Midbrain (tissue), 1 donor: ENCODE measurements at places on chromosomes 12 and 14.

DNA sequence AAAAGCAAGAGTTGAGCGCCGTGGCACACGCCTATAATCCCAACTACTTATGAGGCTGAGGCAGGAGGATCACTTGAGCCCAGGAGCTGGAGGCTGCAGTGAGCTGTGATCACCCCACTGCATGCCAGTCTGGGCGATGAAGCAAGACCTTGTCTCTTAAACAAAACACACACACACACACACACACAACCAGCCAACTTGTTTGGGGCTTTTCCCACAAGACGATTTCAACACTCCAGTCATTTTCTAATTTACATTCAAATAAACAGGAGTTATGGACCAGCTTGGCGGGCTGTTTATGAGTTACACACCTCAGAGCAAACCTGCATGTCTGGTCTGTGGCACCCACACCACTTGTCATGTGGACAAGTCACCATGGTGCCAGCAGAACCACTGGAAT is 6.7 kb downstream of the GLTP start:
- no peak for DNase-seq

GRCh38 chr14:64510825-64511671 is 6.5 kb downstream of the ZBTB1 start:
- peak; percentile 82 for DNase-seq

- no peak for DNase-seq
Measured at GRCh38 chr12:130179621-130180020, 17.4 kb downstream of the FZD10 start.

GRCh38 chr12:6084261-6084968 is 40.1 kb downstream of the VWF start:
- DNase-seq = peak; percentile 28

GRCh38 chr14:36771028-36771640 is 109.5 kb downstream of the PAX9 start:
- DNase-seq = no peak

DNA sequence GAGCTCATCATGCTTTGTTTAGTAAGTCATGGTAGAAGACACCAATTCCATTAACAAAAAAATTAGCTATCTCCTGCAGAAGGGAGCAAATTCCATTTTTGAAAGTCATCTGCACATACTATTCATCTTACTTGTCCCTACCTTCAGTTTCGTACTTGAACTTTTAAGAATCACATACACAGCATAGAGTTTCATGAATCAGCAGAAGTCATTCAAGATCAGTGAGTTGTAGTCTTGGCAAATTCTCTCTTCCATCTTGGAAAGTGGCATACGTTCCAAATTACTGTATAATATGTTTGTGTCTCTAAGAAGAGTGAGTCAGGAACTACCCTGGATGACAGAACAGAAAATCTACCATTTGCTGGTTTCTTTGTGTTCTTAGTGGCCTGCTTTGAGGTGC is 14.1 kb downstream of the VRK1 start:
- DNase-seq = no peak

GRCh38 chr14:73663548-73664212 is 18.9 kb downstream of the DNAL1 start:
- no peak for DNase-seq

GRCh38 chr14:95452176-95452892 is 64.1 kb downstream of the SYNE3 start:
- peak; percentile 46 for DNase-seq

DNA sequence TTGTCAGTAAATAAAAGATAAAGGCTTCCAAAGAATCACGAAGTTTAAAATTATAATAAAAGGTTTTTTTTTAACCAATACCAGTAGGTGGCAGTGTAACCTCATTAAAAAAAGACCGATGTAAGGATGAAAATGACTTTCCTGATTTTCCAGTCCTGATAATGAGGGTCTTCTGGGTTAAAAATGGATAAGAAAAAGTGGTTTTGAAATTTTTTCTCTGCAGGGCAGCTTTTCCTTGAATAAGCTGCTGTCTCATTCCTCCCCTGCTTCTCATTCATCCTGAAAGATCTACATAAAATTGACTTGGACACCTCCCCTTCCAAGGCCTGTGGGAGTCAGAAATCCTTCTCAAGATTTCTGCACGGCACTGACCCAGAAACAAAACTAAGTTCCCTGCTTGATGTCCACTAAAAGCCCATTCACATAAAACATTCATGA is 58.9 kb upstream of the FBXO33 start:
- peak; percentile 44 for DNase-seq

GRCh38 chr12:42565633-42566032 is 23.9 kb downstream of the PRICKLE1 start:
- DNase-seq = no peak

- no peak for DNase-seq
Measured at GRCh38 chr14:93748208-93749075, 39.8 kb downstream of the PRIMA1 start.

DNA sequence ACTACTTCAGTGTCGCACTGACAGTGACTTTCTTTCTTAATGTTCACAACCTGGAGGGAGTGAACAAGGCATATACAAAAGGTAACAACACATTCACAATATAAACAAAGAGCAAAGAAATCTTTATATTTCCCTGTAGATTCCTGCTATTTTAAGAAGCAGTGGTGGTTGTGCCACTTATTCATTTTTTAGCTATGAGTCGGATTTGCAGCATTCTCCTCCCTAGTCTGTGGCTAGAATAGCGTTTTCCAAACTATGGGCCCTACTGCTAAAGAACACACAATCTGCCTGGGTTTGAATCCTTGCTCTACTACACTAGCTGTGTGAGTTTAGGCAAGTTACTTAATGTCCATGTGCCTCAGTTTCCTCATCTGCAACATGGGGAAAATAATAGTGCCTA is 18.6 kb upstream of the MDM1 start:
- DNase-seq = no peak

- no peak for DNase-seq
Measured at GRCh38 chr12:6182279-6182898, 17.8 kb upstream of the CD9 start.

- no peak for DNase-seq
Measured at GRCh38 chr12:115259968-115260747, 576.2 kb upstream of the TBX3 start.

GRCh38 chr12:93130366-93131054 is 201.4 kb upstream of the EEA1 start:
- DNase-seq = no peak

GRCh38 chr14:34935488-34935887 is 47.3 kb upstream of the SRP54 start:
- no peak for DNase-seq

- peak; percentile 37 for DNase-seq
Measured at GRCh38 chr12:39764944-39765560, 145.4 kb upstream of the ABCD2 start.

DNA sequence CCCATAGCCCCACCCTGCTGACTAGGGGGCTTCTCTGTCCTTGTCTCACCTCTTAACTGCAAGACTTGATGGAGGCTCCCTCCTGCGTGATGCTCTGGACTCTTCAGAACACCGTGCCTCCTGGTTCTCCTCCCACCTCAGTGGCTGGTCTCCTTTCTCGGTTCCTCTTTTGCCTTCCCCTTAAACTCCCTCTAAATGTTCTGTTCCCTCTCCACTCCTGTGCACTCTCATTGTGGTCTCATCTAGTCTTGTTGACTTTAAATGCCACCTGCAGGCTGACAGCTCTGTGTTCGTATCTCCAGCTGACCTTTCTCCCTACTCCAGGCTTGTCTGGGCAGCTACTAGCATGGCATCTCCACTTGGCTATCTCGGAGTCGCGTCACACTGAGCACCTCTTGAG is 28.3 kb downstream of the DYNC1H1 start:
- no peak for DNase-seq

DNA sequence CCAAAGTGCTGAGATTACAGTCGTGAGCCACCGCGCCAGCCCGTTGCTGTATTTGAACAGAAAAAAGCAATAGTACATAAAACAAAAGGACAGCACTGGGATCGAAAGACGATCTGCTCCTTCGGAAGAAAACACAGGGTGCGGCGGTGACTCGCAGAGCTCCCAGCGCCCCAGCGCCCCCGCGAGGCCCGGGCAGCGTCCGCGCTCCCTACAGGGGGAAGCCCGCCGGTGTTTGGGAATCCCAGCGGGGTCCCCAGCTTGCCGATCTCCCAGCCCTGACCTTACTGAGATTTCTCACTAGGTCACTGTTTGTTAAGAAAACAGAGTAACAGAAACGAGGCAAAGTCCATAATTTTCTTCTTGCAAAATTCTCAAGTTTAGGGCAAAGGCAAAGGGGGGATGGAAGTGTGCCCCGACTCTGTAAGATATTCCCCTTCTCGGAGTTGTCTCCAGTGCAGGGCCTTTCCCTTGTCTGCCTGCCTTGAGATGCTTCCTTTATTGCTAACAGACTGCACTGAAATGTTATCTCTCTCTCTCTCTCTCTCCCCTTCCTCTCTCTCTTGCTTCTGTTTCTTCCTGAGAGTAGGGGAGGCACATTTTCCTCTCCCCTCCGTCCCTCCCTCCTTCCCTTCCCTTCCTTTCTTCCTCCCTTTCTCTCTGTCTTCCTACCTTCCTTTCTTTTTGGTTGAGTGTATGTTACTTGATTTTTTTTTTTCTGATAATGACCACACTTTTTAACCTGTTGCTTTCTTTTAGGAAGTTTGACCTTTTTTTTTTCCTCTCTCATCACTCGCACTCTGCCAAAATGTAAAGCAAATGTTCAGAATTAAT is 91.9 kb downstream of the TMEM30B start:
- DNase-seq = peak; percentile 6

GRCh38 chr12:18302809-18303430 is 41.6 kb downstream of the PIK3C2G start:
- DNase-seq = no peak

- DNase-seq = peak; percentile 94
Measured at GRCh38 chr12:106302401-106303201, at the start of gene TCP11L2. TSS of gene TCP11L2 (plus strand) at chr12:106302733. CDS start at chr12:106311076, 8,343 bp downstream.

DNA sequence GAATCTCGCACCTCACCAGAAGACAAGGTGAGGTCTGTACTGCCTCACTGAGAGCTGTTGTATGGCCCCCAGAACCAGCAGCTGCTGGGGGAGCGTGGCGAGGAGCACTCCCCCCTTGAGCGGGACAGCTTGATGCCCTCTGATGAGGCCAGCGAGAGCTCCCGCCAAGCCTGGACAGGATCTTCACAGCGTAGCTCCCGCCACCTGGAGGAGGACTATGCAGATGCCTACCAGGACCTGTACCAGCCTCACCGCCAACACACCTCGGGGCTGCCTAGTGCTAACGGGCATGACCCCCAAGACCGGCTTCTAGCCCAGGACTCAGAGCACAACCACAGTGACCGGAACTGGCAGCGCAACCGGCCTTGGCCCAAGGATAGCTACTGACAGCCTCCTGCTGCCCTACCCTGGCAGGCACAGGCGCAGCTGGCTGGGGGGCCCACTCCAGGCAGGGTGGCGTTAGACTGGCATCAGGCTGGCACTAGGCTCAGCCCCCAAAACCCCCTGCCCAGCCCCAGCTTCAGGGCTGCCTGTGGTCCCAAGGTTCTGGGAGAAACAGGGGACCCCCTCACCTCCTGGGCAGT is 9.3 kb downstream of the CACNB3 start:
- no peak for DNase-seq

- DNase-seq = no peak
Measured at GRCh38 chr14:73785336-73785833, 66.2 kb upstream of the PTGR2 start.

- no peak for DNase-seq
Measured at GRCh38 chr14:65038966-65039365, 52.3 kb downstream of the FNTB start.

- DNase-seq = no peak
Measured at GRCh38 chr14:98612434-98613200, 659.4 kb downstream of the BCL11B start.

DNA sequence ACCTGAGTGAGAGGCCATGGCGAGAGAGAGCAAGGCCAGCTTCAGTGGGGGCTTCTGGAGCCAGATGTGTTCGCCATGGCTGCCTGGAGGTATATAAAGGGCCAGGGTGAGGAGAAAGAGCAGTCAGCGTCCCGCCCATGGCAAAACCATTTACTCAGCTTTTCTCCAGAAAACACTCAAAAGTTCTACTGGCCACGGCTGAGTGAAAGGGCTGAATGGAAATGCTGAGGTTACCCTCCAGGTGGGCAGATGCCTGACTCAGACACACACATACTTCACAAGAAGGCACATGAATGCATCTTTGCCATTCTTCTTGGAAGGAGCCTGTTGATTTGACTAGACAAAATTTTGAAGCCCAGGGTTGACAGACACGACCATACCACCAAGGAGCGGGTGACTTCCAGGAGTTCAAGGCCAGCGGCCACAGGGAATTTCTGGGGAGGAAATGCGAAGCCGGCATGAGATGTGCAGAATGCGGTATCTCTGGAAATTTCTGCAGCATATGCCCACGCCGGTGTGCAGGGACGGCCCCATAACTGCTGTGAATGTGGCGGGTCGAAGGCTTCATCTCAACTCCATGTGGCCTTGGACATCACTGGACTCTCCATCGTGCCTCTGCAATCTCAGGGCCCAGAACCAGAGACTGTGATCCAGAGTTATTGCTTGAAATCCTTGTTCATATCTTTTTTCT is at the start of gene IL31:
Gene IL31, minus strand, starts transcription at position 67 of the 691 bp plus-strand sequence. Its CDS starts 49 bp downstream, at position 18.
- no peak for DNase-seq

- DNase-seq = no peak
Measured at GRCh38 chr12:94099632-94100031, 48.7 kb upstream of the PLXNC1 start.

DNA sequence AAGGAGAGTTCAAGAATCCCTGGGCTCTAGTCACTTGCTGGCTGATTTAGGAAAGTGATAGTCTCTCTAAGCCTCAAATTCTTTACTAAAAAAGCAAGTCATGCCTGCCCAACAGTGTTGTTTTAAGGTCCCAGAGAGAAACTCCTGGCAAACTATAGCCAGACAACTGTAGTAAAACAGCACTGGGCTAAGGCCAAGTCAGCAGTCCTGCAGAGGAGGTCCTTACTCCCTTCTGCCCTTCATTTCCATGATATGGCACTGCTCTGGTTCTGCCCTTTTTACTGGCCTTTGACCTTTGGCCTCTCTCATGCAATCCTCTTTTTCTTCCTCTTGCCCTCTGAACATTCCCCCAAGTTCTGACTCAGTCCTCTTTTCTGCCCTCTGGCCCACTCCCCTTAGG is 74.9 kb downstream of the VWF start:
- no peak for DNase-seq

- no peak for DNase-seq
Measured at GRCh38 chr14:77267937-77268699, 2.9 kb downstream of the NGB start.

DNA sequence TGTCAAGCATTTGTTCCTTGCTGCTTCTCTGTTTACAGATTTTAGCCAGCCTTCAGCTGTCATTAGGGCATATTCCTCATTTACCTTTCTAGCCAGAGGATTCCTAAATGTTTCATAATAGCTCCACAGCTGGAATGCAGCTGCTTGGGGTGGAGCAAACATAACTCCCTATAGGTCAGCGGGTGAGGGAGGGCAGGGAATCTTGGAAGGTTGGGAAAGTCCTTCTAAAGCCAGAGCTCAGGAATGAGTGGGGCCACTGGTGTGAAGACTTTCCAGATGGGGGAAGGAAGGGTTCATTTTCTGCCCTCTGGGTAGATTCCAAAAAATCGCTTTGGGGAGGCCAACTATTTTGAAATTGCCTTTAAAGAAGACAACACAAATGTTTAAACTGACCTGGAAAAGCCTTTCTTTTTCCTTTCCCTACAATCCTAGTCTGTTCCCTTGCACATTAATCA is 16.3 kb upstream of the IRF2BPL start:
- no peak for DNase-seq
